ENCODE measurements at places on chromosomes 12 and 14.

GRCh38 chr12:99370421-99371138 lies 277.0 kb upstream of the GARIN6 start:
- no peak for DNase-seq

- DNase-seq: no peak
Measured at GRCh38 chr12:115506822-115507559, 770.5 kb downstream of the MED13L start.

DNA sequence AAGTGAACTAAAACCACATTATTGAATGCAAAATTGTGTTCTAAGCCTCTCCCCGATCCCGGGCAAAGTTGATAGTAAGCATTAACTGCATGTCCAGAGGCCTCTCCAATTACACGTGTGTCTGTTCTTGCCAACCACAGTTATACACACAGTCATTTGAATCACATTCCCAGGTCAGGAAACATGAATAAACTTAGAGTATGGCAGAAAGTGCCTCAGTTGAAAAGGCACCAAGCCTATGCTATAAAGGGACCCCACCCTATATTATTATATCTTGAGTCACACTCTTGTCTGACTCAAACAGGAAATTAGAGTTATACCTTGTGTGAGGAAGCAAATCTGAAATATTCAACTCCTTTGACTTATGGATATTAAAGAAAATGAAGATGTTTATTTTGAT lies 128.3 kb upstream of the STXBP6 start:
- no peak for DNase-seq

DNA sequence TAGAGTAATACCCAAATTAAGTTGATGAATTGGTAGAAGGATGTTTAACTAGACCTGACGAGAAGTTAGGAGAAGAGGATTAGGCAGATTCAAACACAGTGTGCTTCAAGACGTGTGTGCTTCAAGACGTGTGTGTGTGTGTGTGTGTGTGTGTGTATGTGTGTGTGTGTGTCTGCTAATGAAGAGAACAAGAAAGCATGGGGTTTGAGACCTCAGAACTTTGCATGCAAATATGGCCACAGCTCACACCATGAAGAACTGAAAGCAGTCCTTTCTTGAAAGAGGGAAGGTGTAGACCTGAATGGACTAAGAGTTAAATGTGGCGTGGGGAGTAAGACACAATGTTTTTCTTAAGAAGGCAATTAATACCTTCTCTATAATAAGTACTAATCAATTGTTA lies 32.5 kb upstream of the SSPN start:
- DNase-seq: no peak

DNA sequence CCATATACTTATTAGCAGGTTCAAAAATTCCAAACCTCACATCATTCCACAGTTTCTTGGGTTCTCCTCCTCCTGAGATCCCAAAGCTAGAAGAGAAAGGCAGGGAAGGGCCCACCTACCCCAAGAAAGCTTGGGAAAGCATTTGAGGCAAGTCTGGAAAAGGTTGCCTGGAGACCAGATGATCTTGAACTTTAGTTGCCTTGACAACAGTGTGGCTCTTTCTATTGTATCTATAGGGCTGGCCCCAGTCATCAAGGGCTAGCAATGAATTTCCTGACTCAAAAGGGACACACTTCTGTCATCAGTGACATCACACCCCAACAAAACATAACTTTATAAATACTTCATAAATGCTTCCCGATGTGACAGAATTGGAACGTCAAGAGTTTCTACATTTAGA lies 40.0 kb downstream of the ZFYVE1 start:
- DNase-seq: no peak

DNA sequence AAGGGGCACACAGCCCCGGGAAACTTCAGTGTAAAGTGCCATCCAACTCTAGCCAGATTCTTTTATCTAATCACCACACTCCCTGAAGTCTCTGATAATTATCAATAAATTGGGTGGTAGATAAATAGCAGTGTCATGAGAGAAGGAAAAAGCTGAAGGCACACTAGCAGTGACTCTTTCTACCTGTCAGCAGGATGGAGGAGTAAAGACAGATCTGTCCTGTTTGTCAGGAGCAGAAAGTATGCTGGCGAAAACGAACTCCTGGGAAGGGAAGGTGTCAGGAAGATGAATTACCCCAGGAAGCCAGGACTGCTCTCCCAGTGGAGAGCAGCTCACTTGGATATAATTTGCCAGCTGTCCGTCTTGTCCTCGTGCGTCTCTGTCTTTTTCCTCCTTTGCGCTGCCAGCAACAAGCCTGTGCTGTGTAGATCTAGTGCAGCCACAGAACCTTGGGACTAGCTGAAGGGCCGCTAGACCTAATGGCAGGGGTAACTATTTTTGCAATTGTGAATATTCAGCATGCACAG lies 981.9 kb downstream of the DIO2 start:
- DNase-seq: no peak

DNA sequence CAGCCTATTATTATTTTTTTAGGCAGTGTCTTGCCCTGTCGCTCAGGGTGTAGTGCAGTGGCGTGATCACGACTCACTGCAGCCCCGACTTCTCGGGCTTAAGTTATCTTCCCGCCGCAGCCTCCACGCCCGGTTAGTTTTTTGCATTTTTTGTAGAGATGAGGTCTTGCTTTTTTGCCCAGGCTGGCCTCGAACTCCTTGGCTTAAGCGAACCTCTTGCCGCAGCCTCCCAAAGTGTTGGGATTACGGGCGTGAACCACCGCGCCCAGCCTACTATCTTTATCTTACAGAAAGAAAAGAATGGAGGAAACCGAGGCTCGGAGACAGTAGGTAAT lies 507 bp upstream of the PTPN11 start:
- DNase-seq: no peak

DNA sequence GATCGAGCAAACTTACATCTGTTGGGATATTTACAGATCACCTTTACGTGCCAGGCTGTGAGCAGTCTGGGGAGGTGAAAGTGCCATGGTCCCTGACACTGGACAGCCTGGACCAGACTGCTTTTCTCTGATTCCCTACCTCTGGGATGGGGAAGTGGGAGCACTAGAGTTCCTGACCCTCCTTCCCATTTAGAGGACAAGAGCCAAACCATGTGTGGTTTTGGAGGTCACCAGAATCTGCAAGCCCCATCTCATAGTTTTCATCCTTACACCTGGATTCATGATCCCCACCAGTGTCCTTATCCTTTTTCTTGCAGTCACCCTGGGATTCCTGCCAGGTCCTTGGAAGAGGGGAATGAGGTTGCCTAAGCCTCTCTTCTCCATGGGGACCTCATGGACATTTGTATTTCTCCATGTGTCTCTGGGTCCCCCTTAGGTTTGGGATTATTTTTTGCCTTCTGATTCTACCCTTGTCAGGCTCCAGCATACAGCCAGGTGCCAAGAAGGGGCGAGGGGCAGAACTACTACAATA lies 1.5 kb upstream of the WNT10B start:
- no peak for DNase-seq

DNA sequence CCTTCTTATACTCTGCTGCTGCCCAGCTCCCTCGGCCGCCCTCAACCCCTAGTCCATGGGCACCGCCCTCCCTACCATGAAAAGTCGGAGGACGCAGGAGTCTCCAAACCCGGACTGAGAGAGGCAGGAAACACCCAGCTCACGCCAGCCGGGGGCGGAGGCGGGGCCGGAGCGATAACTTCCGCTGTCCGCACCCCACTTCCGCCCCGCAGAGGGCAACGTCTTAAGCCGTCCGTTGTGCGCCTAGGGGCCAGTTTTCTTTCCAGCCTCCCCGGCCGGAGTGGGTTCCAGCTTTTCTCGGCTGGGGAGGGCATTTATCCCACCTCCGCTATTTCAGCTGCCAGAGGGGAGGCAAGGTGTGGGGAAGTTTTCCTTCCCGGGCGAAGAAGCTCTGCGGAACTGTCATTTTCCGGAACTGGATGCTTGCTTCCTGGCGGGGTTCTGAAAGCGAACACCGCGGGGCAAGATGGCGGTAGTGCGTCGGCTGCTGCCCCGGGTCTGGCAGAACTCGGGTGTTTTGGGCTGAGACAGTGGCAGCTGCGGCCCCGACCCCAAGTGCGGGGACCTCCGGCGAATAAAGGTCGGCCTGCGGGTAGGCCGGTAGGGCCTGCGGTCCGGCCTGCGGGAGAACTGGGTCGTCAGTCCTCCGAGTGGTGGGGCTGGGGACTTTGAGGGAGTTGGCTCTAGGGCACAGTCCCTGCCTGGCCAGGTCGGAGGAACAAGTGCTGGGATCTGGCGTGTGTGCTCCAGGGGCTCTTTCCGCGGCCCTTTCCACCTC lies at the start of the genes KCTD10 and UBE3B:
TSS of gene KCTD10 (minus strand) at position 116 of the 778 bp plus-strand sequence. CDS start at position 78, 38 bp downstream.
TSS of gene UBE3B (plus strand) at position 450 of the 778 bp plus-strand sequence. CDS start 5,918 bp downstream, outside the sequence.
- peak; percentile 94 for DNase-seq

GRCh38 chr12:103698752-103699560 lies 111.9 kb downstream of the STAB2 start:
- no peak for DNase-seq

GRCh38 chr14:21367582-21368144 lies 16.2 kb downstream of the SUPT16H start:
- no peak for DNase-seq

DNA sequence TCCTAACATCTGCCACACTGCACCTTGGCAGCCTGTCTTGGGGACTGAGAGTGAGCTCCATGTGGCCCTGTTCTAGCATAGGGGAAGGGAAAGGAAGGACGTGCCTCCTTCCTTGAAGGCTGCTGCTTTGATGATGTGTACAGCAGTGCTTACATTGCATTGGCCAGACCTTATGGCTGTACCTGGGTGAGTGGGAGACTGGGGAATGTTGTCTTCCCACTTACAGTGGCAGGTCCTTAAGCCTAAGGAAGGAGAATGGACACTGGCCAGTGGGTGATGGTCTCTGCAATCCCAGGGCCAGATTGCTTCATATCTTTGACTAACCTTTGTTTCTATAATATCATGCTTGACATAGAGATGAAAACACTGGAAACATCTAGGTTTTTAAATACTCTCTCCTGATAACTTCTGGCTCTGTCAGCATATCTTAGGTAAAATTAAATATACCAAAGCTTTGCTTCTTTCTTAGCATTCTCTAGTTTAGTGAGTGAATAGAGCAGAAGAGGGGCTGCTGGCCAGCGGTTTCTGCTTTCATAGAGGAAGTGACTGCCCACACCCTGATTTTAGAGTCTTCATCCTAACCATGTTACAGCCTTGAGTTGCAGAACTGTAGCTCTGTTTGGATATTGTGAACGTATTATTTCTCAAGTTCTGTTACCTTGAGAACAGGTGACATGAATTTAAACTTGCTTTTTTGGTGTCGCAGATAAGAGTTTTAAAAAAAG lies 27.2 kb downstream of the KLC1 start:
- no peak for DNase-seq

GRCh38 chr12:92085040-92085735 lies 60.5 kb downstream of the BTG1 start:
- no peak for DNase-seq

GRCh38 chr12:53320352-53321195 lies 836 bp downstream of the AAAS start:
- no peak for DNase-seq

GRCh38 chr12:12190087-12190809 lies 76.6 kb downstream of the LRP6 start:
- DNase-seq: no peak

DNA sequence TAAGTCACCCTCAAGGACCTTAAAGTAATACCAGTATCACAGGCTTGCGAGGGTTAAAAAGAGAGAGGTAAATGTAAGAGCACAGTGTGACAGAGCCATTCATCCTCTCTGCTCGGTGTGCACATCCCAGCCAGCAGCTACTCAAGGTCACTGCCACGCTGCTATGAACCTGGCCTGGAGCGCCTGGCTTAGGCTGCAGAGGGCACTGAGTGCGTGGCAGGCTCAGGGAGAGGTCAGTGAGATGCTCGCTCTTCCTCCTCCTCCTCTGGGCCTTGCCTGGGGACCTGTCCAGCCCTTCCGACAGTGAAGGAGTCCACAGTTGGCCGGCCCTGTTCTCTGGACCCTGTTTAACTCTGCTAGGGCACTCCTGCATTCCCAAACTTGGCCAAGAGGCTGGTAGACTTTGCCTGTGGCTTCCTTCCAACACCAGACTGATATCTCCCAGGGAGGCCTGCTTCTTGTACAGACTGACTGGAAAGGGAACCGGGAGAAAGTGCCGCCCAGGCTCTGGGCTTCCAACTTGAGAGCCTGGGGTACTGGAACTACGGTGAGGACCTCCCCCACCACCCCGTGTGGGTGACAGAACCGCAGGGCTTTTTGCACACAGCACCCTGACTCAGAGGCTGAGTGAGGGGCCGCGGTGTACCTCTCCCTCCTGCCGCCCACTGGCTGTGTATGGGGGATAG lies 62.6 kb upstream of the CORO1C start:
- no peak for DNase-seq
